ENCODE measurements at places on chromosomes 12 and 14. TPM values are rescaled to one million over a fixed set of nuclear protein-coding genes. Genes with fewer than 3 reads are reported as not detected.

DNA sequence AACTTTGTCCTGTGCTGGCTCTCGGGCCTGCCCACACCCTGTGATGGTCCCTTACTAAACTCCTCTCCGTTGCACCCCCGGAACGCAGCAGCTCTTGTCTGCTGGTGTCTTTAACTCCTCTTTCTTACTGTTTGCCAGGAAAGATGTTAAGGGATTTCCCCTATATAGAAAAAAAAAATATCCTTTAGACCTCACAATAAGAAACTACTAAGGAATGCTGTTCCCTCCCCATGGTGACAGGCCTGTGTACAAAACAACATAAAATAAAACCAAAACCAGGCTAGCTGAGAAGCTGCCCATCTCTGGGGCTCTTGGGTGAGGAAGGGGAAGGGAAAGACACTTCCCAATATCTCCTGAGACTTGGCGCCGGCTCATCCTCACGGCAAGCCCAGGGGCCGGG, 95.4 kb downstream of the CHGA start:
- no peak for DNase-seq

DNA sequence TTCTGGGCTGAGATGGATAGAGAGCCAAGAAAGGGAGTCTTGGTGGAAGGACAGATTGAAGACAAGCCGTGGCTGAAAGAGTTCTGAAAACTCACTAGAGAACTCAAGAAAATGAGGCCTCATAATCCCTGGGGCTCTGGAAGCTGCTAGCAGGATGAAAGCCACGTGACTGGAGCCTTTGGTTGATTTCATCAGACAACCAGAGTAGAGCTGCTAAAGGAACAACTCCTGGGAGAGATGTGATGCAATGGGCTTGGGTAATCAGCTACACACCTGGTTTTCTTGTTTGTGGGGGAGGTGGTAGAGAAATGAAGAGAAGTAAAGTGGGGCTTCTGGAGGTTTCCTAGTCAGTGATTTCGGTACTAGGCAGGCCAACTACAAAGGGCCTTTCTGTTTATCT, 13.4 kb downstream of the CSRNP2 start:
- no peak for DNase-seq

DNA sequence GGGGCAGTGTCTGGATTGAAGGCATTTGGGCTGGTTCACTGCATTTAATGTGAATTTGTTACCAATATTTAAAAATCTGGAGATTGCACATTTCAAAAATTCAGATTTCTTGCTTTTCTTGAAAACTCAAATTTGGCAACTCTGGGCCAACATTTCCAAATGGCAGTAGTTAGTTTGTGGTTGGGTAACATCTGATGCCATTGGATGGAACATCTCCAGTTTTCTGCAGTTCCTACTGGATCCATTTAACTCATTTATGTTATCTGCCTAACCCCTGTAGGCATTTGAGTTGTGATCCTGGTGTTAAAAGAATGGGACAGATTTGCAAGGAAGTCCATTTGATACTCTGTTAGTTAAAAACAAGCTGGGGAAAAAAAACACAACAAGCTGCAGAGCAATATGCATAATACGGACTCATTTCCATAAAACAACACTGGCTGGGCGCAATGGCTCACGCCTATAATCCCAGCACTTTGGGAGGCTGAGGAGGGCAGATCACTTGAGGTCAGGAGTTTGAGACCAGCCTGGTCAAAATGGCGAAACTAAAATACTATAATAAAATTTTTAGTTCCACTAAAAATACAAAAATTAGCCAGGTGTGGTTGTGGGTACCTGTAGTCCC, 7.9 kb downstream of the EIF2B2 start:
- no peak for DNase-seq

DNA sequence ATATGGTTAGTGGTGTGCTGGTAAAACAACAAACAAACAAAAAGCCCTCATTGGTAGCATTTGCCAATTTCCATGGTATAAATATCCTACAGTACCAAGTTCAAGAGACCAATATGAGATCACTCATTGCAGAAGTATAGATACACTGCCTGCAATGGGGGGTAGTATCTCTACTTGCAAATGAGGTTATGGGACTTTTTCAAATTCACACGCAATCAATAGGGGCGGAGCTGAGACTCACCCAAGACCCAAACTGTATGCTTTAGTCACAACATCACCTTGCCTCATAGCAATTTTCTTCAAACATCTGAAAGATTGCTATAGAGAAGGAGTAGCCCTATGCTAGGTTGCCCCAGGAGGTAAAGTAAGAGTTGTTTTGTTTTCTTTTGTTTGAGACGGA, 93.7 kb downstream of the VCPKMT start:
- DNase-seq = no peak

Gene DNAI7
- 1.5 TPM for total RNA-seq

Measured in right atrium auricular region (tissue), 2 donors.